ENCODE measurements at places on chromosomes 1 and 21. TPM values are rescaled to one million over a fixed set of nuclear protein-coding genes. Genes with fewer than 3 reads are reported as not detected.

The ERI3 gene
- total RNA-seq: 50.0 TPM

The CELA3A gene
- not detected for total RNA-seq

The LHX4 gene
- 0.16 TPM for total RNA-seq

The AMY2A gene
- total RNA-seq: not detected

The ELF3 gene
- total RNA-seq: 0.09 TPM

The IL10RB gene
- 31.0 TPM for total RNA-seq

The G0S2 gene
- 146 TPM for total RNA-seq
